DMS 273 treated with DMSO at 0.1 percent for 48 hours (cell line): ENCODE measurements at places on chromosomes 5 and 9.

DNA sequence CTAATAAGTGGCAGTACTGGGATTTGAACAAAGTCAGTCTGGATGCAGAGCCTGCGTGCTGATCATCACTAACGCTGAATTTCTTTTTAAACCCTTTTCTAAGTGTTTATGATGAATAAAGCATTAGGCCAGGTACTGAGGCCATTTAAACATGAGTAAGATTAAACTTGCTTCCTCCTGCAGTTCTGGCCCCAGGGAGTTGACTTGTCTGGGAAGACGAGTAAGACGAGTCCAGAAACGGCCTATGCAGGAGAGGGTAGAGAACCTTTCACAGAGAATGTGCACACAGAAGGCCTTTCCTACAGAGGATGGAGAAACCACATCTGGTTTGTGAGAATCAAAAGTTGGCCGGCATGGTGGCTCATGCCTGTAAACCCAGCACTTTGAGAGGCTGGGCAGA, 42.9 kb downstream of the SPRY4 start:
- no peak for DNase-seq

- no peak for DNase-seq
Measured at GRCh38 chr5:75672616-75673015, 44.6 kb downstream of the POC5 start.

- DNase-seq, result no peak
Measured at GRCh38 chr9:15253197-15253596, 53.8 kb downstream of the TTC39B start.

GRCh38 chr9:13278368-13279246, 885 bp downstream of the MPDZ start:
- peak; percentile 6 for DNase-seq

DNA sequence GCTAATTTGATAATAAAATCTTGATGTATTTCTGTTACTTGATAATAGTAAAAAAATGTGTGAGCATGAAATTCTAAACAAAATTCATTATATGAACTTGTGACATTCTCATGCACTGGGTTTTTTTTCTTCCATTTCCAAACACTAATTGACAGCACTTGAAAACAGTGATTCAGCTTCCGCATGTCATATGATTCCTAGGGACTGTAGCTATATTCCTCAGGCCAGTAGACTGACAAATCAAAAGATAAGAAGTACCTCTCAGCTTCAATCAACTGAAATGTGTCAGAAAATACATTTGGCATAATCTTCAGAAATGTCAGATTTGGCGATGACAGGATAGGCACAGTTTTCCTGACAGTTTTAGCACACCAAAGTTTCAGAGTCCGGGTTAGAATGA, 52.5 kb downstream of the EFNA5 start:
- no peak for DNase-seq

GRCh38 chr5:138490648-138491283, 25.5 kb downstream of the EGR1 start:
- DNase-seq, result no peak

GRCh38 chr5:128284236-128284635, 200.7 kb downstream of the SLC12A2 start:
- no peak for DNase-seq

- DNase-seq, result no peak
Measured at GRCh38 chr9:137074657-137075274, 2.6 kb upstream of the UAP1L1 start.

DNA sequence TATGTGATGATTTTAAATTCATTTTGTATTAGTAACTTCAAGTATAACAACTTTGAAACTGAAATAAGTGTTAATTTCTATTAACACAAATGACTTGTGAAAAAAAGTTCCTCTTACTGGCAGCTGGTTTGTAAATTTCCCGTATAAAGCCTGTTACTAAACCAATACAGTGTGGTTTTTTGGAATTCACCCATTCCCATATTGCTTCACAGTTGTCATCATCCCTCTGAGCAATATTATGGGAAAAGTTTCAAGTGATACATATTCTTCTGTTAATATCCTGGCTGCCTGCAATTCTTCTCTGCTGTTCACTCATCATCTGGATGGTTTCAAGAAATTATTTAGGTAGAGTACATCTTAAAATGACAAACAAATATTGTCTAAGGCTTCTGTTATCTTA, 1185.1 kb upstream of the C9orf72 start:
- no peak for DNase-seq

- DNase-seq, result peak; percentile 82
Measured at GRCh38 chr9:95313010-95313498, 4.5 kb downstream of the FANCC start.

DNA sequence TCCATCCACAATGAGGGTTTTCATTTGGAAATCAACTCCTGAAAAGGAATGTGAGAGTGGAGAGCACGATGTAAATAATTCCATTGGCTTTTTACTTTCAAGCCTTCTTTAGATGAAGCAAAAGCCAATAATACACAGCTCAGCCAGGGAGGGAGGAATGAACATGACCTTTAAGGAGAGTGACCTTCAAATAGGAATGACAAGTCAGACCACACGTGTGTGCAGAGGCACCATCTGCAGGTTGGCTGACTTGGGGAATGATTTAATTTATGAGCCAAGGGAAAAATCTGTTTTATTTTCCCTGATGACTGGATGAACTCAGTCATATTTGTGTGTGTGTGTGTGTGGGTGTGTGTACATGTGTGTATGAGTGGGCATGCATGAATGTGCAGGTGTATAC, 64.5 kb downstream of the RASEF start:
- no peak for DNase-seq

- DNase-seq, result no peak
Measured at GRCh38 chr5:39423331-39423751, 1.4 kb downstream of the DAB2 start.

DNA sequence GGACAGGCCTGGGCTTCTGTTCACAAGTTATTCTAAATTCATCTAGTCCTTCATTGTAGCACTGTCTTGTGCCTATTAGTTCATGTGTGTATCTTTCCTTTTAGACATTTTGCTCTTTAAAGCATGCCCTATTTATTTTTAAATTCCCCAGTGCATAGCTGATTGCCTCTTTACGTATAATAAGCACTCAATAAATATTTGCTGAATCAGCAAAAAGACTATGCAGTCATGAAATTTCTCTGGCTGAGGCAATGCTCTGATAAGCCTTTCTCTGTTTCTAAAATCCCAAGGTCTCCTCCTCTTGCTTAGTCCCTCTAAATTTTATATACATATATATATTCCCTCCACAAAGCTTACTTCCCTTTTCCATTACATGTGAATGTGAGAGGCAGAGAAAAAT, 315.9 kb upstream of the PCSK5 start:
- no peak for DNase-seq

DNA sequence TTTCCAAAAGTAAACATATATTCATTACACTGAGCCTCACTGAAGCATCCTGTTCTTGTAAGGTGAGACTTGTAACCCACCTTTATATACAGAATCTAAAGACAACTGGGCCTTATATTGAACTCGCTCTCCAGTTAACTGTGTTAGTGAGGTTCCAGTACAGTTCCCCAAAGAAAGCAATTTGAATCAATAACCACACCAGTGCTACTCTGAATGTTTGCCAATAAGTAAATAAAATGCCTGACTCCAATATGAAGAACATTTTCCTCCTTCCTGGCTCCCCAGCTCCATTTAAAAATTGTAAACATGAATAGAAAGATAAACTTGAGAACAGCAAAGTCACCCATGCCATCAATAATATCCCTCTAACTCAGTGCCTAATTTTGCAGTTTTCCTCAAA, 50.1 kb downstream of the FBXW11 start:
- DNase-seq, result no peak

DNA sequence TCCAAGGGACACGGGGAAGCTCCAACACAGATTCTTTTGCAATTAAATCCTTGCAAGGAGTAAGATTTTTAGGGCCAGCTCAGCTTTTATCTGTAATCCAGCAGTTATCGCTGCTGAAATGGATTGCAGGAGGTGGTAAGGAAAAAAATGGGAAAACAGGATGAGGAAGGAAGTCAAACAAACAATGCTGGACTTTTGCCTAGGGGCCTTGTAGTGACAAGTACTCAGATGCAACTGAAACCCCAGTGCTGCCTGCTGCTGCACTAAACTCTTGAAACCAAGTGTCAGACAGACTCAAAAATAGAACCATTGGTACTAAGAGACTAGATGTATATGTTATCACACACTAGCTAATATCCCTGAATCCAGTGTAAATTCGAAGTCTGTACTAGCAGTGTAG, 309.2 kb downstream of the CTNND2 start:
- DNase-seq, result no peak

DNA sequence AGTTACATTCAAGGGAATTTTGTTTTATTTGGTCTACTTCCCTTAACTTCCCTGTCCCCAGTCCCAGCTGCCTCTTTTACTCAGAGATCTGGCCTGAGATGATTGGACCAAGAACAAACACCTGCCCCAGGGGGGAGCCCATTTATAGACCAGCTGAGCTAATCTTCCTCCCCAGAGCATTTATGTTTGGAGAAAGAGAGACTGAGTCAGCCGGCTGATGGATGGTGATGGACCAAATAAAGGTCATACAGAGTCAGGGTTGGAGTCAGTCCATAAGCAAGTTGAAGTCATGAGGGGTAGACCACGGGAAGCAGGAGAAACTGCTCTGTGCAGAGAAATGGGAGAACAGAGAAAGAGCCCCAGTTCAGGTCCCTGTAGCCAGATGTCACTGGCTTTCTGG, 77.7 kb downstream of the TMEM174 start:
- DNase-seq, result no peak

DNA sequence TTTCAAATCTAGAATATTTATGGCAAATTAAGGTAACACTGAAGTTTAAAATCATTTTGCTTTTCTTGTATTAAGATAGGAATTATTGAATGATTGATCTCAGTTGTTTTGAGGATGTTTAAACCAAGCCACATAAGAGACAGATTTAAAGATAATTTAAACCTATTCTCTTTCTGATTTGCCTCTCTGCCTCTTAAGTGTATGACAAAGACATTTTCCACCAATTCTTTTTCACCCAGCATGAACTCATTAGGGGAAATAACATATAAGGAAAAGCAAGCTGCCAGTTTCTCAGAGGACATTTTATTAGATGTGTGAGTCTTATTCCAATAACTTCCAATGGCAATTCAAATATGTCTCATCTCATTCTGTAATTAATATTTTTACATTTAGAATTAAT, 568.3 kb upstream of the MEF2C start:
- no peak for DNase-seq

DNA sequence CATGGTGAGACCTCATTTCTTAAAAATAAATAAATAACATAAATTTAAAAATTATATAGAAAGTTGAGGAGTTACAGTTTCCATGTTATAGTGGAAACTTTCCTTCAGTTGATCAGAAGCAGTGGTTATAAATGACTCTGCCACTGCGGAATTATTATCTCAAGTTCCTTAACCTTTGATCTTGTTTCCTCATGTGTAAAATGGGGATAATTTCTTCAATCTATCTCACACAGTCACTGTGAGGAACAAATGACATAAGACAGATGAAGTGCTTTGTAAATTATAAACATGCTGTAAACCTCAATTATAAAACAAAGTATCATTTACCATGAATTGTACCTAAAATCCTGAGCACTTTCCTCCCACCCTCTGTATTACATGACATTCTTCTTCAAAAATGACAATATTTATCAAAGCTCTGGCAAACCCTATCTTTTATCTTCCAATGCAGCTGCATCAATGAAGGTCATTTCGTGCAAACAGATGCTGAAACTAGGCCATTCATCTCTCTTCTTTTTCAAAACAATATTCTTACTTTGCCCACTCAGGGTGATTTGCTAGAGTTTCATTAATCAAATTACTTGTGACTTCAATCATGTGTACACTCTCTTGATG, 46.8 kb downstream of the TMEM245 start:
- DNase-seq, result no peak

GRCh38 chr9:76576344-76576743, 117.4 kb downstream of the GCNT1 start:
- no peak for DNase-seq

DNA sequence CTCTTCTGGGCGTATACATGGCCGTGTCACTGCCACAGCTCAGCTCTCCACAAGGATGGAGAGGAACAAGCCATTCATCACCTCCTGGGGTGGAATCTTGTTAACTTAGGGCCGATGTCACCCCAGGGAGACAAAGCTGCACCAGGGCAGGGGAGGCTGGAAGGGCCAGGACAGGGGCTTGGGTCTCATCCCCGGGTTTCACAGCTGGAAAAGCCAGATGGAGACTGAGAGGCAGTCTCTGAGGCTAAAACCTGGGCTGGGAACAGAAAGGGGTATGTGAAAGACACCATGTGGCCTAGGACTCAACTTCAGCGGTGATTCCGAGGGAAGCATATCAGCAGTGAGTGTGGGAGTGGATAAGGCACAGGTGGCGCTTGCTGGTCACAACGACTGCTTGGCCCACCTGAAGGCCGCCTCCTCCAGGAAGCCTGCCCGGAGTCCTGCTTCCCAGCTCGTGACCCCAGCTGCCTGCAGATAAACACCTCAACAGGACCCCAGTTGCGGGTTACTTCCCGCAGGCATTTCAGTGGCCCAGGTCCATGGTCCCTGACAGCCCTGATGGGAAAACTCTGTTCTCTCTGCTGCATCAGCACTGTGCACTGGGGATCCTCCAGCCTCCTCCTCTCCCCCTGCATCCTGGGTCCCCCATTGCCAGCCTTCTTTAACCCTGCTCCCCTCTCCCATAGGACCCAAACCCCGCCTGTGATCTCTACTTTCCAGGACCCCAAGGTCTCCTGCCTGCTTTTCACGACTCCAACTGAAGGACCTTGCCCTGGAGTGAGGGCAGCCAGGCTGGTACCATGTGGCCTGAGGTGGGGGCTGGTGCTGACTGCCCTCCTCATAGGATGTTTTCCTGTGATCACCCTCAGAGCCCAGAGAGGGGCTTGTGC, 51.7 kb upstream of the FCN1 start:
- DNase-seq, result no peak

- DNase-seq, result no peak
Measured at GRCh38 chr5:55672477-55672911, 39.6 kb downstream of the SLC38A9 start.

GRCh38 chr5:142601432-142601831, 84.5 kb downstream of the FGF1 start:
- DNase-seq, result no peak

- DNase-seq, result no peak
Measured at GRCh38 chr9:110714314-110714713, 45.7 kb downstream of the MUSK start.

GRCh38 chr5:147388184-147389108, 121.4 kb downstream of the DPYSL3 start:
- no peak for DNase-seq

DNA sequence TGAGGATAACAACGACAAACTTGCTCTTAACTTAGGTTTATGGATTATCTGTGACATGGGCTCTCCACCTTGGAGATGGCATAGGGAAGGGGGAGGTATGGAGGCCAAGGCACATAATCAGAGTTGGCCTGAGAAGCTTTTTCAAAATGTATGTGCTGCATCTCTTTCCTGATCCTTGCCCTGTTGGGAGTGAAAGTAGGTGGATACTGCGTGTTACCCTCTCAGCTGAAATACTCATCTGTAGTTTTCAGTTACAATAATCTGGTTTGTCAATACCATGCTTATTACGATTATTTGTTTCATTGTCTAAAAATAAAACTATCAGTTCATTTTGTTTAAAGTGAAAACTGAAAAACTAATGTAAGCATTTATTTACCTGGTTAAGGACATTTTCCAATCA, 86.7 kb downstream of the SLC44A1 start:
- no peak for DNase-seq

GRCh38 chr9:88383176-88383575, 5.1 kb upstream of the SPIN1 start:
- DNase-seq, result no peak

- DNase-seq, result peak; percentile 74
Measured at GRCh38 chr5:14250748-14251701, 107.9 kb downstream of the TRIO start.
